Activated CD4-positive, alpha-beta T cell treated with anti-CD3 and anti-CD28 coated beads for 48 hours (primary cell): ENCODE measurements at places on chromosomes 7 and 10.
A peak's percentile ranks its signal among the peaks of the same experiment; 100 is the strongest.

- DNase-seq: no peak
Observed at GRCh38 chr10:58453105-58453504, 59.6 kb upstream of the BICC1 start.

DNA sequence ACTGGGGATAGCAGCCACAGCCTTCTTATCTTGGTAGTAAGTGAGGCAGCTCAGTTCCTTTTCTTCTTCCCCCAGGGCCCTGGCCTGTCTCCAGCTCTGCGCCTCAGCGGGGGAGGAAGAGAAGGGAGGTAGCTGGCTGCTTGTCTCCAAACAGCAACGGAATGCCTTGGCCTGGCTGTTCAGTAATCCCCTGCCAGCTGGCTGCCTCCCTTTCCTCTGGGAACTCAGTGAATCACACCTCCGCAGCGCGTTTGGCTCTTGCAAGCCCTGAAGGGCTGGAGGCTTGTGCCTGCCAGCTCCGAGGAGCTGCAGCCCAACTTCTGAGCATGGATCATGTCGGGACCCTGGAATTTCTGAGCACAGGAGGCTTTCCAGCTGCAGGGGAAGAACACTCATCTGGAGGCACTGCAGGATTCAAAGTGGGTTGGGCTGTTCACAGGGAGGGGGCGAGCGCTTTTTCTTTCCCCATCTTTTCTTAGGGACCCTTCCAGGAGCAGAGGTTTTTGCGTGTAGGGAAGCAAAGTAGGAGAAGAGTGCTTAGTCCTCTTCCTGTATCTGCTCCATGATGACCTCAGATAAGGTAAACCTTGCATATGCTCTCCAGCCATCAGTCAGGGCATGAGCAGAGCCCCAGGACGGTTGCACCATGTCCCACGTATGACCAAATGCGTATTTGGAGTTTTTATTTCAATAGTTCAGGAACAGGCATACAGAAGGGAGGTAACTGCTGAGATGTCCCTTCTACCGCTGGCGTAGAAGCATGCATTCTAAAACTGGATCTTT, 253.2 kb upstream of the INHBA start:
- DNase-seq: no peak

DNA sequence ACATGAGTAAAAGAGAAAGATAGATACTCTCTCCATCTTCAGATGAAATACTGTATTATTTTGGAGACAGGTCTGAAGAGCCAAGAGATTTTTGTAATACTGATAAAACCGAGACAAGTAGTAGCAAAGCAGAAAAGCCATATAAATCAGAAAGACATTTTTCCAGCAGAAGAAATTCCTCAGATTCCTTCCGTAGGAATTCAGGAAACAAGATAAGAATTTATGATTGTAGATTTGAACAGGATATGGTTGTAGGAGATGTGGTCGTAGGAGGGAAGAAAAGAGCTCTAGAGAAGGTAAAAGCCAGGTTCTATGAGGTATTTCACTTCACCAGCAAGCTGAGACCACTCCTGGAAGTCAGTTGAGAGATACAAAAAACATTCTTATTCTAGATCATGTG, 17.6 kb upstream of the AASS start:
- DNase-seq: no peak

DNA sequence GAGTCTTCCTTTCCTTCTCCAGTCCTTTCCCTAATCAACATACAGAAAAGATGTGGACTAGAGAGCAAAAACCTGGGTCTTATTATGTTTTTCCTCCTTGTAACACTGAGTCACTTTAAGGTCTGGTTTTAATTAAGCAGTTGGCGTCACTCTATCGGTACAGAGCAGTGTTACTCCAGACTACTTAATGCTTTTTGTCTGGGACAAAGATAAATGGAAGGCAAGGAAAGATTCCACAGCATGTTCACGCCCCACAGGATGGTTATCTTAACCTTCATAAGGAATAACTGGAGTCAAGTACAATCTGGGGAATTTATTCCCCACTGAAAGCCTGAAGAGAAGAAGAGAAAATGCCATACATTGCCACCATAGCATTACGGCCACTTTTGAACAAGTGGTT, 145.7 kb downstream of the ELAPOR2 start:
- no peak for DNase-seq

- no peak for DNase-seq
Observed at GRCh38 chr10:6815346-6815745, 235.3 kb upstream of the PRKCQ start.

GRCh38 chr7:86207740-86208139, 436.0 kb upstream of the GRM3 start:
- no peak for DNase-seq

GRCh38 chr10:58981846-58982245, 194.6 kb upstream of the PHYHIPL start:
- no peak for DNase-seq

DNA sequence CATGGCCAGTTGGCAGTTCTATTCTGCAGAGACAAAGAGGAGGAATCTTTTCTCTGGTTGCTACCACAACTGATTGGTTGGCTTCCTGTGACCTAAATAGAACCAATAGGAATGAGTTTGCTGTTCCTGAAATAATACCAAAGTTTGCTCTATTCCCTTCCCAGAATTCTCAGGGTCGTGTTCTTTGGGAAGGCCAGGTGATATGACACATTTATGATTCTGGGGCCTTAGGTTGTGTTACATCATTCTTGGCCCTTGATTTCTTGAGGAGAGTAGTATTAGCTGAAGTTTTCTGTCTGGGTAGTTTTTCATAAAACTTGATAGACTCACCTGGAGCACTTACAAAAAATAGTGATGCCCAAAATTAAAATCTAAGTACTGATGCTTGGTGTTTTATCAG, 171.9 kb downstream of the LRRC4 start:
- no peak for DNase-seq

DNA sequence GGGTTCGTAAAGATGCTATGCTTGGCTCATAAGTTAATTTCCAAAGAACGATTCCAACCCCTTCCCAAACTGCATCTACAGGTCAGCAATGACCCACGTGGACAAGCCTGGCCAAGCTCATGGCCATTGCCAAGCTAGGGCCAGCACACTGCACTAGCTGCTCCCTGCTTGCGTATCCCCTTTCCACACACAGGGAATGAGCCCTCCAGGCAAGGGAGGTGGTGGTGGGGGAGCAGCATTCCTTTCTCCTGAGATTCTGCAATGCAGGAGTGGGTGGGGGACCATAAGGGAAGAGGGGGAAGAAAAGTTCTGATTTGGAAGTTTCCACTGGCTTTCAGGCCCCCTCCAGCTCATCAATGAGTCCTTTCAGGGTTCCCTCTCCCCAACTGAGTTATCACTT, 56.0 kb downstream of the SH3PXD2A start:
- no peak for DNase-seq

- no peak for DNase-seq
Observed at GRCh38 chr7:128073671-128074310, 42.6 kb upstream of the LRRC4 start.

- DNase-seq: no peak
Observed at GRCh38 chr10:133049639-133050038, 38.1 kb upstream of the ADGRA1 start.

DNA sequence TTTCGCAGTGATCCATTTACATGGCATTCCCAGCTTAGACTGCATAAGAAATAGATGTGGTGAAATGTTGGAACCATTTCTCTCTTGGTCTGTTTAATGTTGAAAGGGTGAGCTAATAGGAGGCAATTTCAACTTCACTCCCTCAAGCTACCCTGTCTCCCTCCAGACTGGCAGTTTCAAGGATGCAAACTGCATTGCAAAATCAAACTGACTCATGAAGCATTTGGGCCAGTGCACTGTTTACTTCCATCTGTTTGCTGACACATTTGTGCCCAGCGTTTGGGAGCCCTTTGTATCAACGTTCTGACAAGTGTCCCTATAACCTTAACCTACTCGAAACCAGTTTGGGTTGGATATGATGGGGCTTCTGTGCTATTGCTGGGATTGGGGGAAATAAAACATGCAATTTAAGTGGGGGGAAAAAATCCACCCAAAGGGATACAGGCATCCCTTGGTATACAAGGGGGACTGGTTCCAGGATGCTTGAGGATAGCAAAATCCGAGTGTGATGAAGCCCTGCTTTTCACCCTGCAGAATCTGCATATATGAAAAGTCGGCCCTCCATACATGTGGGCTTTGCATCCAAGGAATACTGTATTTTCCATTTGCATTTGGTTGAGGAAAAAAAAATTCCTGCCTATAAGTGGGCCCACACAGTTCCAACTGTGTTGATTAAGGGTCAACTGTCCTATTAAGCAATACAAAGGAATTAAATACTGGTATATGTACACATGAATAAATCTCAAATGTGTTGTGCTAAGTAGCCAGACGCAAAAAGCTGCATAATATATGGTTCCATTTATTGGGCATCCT, 15.6 kb downstream of the RHEB start:
- DNase-seq: no peak

- no peak for DNase-seq
Observed at GRCh38 chr7:137731436-137731835, 115.3 kb downstream of the DGKI start.

DNA sequence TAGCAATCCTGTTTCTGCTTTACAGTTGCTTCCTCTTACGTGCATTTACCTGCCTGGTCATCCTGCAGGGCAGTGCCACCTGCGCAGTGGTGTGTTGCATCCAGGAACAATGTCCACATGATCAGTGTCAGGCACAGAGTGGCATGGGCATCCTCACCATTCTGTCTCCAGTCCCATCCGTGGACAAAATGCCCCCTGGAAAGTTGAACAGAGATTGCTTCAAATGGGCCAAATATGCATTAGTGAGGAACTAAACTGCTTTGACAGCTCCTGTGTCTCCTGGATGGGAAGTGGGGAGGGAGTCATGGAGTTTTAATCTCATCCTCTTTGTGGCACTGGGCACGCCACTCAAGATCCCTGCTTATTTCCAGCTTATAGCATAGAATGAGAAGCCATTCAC, 151.8 kb downstream of the DPP6 start:
- no peak for DNase-seq

DNA sequence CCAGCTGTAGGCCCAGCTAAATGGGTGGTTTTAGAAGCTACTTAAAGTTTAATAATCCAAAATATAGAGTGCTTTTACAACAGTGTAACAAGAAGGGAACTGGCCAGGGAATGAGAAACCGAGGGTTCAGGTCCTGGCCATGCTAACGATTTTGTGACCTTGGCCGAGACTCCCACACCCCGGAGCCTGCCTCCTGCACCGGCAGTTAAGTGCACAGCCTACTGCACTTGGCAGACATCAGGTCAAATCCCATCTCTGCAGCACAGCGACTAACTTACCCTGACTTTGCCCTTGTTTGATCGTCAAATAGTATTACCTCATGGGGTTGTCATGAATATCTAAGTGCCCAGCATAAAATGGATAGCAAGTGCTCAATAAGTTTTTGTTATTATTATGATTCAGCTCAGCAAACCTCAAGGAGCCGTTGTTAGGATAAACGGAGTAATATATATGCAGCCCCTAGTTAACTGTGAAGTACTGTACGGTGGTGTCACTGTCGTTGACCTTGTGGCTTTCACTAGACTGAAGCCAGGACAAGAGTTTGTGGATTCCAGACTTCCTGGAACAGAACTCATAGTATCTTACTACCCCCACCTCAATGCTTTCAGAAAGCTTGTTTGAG, 35.5 kb downstream of the LYZL1 start:
- DNase-seq: no peak

DNA sequence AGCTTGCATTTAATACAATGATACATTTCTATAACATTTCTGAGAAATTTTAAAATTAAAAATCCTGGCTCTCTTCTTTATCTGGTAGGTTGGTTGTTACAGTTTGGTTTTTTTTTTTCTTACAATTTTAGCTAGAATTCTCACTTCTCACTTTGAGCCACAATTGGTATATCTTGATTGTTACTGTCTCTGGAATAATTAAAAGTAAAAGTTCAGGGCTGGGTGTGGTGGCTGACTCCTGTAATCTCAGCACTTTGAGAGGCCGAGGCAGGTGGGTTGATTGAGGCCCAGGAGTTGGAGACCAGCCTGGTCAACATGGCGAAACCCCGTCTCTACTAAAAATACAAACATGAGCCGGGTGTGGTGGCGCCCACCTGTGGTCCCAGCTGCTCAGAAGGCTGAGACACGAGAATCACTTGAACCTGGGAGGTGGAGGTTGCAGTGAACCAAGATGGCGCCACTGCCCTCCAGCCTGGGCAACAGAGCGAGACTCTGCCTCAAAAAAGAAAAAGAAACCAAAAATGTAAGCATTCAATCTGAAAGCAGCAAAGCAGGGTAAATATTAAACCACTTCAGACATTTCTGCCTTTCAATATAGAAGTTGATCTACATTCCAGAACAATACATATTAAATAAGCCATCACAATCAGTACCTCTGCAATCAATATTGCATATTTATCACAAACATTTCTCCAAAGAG, 88.6 kb upstream of the PFKP start:
- DNase-seq: no peak

DNA sequence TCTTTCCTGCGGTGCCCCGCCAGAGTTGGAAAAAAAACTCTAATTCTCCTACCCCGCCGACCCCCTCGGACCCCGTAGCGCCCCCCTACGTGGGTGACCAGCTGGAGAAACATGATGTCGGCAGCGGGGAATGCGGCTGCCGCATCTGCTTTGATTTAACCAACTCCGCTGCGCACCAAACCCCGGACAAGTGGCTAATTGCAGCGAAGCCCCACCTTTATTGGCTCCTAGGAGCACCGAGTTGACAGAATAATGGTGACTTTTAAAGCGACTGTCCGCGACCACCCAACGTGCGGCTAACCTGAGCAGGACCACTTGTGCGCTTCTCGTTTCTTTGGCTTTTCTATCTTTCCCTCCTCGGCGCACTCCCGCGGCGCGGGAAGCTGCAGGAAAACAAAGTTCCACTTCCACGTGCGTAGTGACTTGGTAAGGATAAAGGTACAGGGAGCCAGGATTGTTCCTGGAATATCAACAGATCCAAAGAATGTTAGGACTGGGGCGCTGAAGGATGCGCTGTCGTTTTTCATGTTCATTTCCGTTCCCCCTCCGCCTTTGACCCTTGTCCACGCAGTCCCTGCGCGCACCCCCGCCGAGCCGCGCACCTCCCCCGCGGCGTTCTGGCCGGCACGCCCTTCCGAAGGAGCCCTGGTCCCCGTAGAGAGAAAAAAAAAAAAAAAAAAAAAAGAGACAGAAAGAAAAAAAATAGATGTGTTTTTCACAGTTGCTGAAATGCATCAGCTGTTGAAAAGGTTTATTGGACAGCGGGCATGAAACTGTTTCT, 1.4 kb downstream of the WNT16 start:
- DNase-seq: peak; percentile 5

GRCh38 chr10:13416760-13417159, 68.7 kb upstream of the SEPHS1 start:
- DNase-seq: no peak

DNA sequence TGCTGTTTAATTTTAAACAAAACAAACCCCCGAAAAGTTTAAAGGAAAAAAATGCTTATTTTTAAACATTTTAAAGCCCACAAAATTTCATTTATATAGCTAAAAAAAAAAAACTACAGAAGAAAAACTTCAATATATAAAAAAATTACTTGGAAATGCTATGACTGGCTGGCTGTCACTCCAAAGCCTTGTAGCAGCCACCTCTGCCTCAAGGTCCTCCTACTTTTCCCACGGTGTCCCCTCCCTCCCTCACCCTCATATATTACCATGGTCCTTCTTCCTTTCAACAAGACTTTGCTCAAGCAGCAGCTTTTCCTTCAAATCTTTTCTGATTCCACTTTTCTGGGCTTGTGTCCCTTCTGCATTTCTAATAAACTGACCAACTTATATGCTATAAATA, 122.0 kb downstream of the TPK1 start:
- DNase-seq: no peak

GRCh38 chr7:122972056-122972455, 23.4 kb downstream of the TAS2R16 start:
- no peak for DNase-seq
